ENCODE measurements at places on chromosomes 1 and 21.

- DNase-seq = no peak
Observed at GRCh38 chr1:86239490-86239889, 82.9 kb upstream of the COL24A1 start.

DNA sequence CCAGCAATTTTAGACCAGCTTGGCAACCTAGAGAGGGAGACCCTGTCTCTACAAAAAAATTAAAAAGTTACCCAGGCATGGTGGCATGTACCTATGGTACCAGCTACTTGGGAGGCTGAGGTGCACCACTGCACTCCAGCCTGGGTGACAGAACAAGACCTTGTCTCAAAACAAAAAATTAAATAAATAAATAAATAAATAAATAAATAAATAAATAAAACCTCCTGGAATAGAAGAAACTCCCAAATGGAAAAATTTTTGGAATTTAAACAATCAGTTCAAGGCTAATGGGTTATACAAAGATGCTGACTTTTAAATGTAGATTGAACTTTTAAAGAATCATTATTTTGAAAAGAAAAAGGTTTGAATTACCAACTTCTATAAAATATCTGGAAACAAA, 22.2 kb downstream of the UBR4 start:
- DNase-seq = no peak

- no peak for DNase-seq
Observed at GRCh38 chr1:226976978-226977642, 37.0 kb downstream of the COQ8A start.

- DNase-seq = no peak
Observed at GRCh38 chr1:100642826-100643225, 76.7 kb upstream of the VCAM1 start.

GRCh38 chr1:108644984-108645383, 15.9 kb downstream of the HENMT1 start:
- no peak for DNase-seq

DNA sequence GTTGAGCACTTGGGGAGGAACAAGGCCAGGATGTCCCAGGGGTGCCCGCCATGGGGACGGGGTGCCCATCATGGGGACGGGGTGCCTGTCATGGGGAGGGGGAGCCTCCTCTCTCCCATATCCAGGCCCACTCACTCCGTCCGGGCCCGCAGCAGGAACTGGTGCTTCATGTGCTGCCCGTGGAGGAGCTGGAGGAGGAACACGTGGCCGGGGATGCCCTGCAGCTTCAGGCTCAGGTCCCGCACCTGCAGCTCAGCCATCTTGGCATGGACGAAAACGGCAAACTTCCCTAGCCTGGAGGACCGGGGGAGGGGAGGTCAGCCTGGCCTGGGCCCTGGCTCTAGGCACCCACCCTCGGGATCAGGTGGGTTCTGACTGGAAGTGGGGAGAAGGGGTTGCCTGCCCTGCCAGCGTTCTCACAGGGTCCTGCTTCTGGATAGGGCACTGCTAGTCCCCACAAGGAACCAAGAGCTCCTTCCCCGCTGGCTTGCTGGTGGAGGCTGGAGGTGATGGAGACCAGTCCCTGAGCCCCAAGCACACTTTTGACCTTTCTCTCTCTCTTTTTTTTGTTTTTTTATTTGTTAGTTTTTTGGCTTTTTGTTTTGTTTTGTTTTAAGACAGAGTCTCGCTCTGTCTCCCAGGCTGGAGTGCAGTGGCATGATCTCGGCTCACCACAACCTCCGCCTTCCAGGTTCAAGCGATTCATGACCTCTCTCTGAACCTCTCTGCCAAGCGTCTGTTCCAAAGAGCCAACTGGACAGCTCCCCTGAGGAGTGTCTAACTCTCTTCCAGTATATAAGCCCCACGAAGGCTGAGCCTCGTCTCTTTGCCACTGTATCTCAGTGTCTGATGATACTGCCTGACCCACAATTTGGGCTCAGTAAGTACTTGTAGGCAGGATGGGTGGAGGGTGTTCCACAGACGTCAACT, 9.9 kb downstream of the ARHGEF19 start:
- DNase-seq = no peak

GRCh38 chr1:213719462-213719861, 268.3 kb upstream of the PROX1 start:
- DNase-seq = no peak

- no peak for DNase-seq
Observed at GRCh38 chr1:221334062-221334461, 407.8 kb downstream of the DUSP10 start.

- DNase-seq = no peak
Observed at GRCh38 chr1:170174395-170174794, 28.6 kb downstream of the NTMT2 start.

DNA sequence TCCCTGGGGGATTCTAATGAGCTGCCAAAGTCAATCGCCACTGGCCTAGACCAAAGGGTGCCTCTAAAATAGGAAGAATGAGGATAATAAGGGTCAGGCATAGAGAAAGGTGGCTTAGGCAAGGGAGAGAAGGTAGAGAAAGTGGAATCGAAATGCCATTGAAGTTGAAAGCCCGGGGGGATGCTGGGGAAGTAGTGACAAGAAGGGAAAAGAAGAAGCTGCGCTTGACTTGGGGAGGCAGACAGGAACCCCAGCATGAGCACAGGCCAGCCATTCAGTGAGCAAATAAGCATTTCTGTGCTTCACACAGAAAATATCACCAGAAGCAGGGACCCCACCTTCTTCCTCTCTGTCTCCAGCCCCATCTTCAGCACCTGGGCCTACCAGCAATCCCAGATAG, 1.5 kb downstream of the CD2 start:
- no peak for DNase-seq

- DNase-seq = peak; percentile 9
Observed at GRCh38 chr1:153346077-153346723, 2.4 kb downstream of the PGLYRP4 start.

DNA sequence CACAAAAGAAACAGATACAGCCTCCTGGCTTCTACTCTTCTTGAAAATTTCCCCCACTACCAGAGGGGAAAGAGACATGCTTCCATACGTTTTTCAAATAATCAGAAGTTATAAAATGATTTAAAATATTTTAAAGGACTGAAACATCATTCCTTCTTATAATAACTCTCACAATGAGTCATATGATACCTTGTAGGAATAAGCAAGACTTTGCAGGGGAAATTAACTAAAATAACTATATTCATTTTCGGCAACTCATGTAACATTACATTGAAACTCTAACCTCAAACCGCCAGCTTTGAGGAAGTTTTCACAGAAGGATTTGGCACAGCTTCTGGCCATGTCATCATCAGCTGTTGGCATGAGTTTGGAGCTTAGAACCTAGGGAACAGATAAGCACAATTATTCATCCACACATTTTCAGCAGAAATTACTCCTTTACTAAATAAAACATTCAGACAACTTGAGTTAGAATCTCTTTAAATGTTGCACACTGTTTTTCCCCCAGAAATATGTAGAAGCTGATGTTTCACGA, 85.9 kb downstream of the USP24 start:
- no peak for DNase-seq

DNA sequence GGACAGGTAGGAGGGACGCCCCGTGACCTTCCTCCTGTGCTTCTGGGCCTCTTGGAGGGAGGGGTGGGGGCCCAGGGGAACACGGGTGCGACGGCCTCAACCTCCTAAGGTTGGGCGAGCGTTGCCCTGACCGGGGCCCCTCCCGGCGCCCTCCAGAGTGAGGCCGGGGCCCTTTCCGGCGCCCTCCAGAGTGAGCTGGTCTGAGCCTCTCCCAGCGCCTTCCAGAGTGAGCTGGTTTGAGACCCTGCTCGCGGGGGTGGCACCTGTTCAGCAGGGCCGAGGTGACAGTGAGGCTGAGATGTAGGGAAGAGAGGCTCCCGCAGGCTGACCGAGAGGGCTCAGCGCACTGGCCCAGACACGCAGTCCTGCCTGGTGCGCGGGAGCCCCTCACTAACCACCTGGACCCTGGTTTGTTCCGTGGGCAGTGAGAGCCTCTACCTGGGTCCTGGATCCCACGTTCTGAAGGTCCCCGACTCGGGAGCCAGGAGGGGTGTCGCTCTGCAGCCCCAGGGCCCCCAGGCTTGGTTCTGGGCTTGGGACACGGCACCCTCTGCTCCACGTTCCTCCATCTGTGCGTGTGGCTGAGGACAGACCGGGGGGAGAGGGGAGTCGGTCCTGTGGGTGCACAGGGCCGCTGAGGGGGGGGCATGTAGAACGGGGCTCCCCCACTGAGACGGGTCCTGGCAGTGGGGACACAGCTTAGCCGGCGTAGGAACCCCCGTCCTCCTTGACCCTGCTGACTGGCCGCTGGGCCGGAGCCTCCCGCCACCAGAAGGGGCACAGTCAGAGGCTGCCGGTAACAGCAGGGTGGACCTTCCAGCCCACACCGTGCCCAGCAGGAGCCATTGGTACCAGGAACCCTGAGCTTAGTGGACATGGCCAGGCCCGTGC, 1.4 kb downstream of the COL6A1 start:
- DNase-seq = no peak

- DNase-seq = no peak
Observed at GRCh38 chr1:30146448-30146847, 576.9 kb downstream of the MATN1 start.

DNA sequence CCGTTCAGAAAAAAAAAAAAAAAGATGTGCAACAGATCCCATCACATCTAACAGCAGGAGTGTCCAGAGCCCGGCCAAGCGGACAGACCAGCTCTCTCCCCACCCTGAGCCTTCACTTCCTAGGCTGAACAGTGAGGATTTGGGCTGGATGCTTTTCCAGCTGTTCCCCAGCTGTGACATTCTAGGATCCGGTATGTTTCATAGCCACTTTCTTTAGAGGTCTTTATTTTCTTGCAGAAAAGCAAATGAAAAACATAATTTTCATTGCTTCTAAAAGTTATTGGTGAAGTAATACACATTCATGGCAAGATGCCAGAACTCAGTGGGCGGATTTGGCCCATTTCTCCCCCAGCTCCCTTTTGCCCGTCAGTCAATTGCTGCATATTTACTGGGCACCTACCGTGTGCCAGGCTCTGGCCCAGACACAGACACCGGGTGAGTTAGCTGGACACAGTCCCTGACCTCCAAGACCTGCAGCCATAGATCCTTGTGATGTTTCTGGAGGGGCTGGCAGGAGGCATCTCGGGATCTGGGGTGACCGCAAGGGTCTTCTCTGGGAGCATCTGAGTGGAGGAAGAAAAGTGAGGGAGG, 213.7 kb upstream of the VAMP3 start:
- DNase-seq = no peak

DNA sequence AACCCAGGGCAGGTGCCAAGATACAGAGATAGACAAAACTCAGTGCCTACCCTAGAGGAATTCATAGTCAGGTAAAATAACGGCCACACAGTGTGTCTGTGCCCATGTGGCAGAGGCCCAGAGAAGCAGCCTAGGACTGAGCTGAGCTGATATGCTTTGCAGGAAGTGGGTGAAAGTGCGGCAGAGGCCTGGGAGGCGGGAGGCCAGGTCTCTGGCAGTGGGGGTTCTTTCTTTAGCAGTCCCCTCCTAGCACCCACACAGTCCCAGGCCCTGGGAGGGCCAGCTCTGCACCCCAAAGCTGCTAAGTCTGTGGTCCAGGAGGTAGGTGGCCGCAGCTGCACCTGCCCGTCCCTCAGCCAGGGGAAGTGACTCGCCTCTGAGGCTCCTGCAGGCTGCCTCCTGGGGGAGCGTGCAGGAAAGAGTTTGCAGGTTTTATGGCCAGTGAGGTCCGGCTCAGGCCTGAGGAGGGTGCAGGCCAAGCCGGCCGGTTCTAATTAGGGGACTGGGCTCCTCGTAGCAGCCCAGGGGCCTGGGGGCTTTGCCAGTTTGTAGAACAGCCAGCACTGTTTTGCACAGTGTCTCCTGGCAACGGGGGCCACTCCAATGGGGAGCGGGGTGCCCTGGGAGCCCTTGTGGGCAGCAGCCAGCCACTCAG, 107.9 kb downstream of the SPSB1 start:
- DNase-seq = no peak

DNA sequence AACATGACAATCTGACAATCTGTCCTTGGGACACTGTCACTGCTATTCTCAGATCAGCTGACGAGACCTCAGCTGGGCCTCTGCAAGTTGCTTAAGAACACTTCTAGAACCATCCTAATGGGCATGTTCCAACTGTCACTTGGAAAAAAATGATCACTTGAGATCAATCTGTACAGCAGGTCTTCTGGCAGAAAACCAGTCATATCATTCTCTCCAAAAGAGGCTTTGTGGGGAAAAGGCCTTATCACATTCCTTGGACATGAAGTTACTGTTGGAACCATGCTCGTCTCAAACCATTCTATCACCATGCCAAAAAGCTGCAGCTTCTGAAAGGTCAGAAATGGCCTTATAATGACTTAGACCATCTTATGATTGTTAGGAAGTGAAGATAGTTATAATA, 744.2 kb downstream of the USP25 start:
- peak; percentile 1 for DNase-seq

DNA sequence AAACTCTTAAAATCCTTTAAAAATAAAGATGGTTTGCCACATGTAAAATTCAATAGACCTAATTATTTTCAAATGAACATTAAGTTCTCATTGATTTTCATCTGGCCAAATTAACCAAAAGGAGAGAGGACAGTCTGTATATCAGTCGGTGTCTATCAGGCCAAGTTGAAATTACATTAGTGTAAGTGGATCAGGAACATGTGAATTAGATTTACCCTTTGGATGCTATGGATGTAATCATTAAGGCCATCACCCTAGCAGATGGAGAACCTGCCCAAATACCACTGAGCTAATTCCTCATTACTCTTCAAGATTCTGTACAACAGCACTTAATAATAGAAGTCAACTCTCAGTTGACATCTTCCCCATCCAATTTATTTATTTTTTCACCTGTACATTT, 29.5 kb upstream of the DPT start:
- no peak for DNase-seq

DNA sequence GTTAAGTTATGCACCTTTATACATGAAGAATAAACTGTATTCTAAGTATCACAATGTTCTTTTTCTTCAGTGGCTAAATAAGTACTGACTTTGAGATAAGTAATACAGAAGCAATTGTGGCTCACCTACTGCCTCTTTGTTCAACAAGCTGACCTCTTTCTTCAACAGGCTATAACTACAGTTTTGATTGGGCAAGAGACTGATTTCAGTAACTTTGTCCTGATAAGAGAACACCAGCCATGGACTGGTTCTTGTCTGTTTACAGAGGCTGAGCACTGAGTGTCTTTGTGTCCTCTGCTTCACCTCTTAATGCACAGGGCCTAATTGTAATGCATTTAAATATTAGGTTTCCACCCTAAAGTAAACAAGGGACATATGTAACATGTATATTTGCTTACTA, 34.6 kb upstream of the PDE4B start:
- DNase-seq = no peak

DNA sequence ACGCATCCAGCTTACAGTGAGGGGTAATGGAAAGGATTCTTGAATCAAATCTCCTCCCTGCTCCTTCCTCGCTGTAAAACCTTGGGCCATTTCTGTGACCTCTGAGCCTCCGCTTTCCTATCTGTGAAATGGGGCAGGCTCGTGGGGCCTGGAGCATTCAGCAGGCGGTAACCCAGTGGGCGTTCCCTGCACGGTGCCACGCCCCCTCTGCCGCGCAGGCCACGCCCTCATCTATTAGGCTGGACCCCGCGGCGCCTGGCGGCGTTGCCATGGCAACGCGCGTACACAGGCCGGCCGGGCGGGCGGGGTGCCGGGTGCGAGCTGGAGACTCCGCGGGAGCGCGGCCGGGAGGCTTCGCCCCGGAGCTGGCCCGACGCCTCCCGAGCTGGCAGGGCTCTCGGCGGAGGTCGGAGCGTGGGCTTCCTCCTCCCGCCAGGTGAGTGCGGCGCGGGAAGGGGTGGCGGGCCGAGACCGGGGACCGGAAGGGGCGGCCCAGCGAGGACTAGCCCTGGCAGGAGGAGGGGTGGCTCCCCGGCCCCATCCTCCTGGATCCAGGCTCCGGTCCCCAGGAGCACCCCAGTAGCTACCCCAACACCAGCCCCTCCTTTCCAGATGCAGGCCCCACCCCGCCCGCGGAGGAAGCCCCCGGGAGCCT, at the start of gene FHAD1:
FHAD1 (plus strand) TSS at position 264 of the 655 bp plus-strand sequence. CDS start 4,562 bp downstream, outside the sequence.
- DNase-seq = peak; percentile 68
